ENCODE measurements at places on chromosomes 3 and 15.

DNA sequence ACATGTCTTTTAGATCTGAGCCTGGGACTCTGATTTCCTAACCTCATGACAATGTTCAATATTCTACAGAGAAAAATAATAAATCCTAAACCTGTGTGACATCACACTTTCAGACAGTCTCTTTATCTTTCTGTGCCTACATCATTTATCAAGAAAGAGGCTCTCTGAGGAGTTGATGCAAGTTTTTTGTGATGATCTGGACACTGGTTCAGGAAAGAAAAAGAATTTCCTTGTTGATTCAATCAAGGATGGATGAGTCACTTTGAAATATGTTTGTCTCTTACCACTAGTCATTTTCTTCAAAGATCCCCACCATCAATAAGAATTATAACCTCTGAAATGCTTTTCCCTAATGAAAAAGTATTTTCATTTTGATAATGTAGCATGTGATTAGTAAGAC is 404.6 kb downstream of the WDR72 start:
- DNase-seq, result no peak

DNA sequence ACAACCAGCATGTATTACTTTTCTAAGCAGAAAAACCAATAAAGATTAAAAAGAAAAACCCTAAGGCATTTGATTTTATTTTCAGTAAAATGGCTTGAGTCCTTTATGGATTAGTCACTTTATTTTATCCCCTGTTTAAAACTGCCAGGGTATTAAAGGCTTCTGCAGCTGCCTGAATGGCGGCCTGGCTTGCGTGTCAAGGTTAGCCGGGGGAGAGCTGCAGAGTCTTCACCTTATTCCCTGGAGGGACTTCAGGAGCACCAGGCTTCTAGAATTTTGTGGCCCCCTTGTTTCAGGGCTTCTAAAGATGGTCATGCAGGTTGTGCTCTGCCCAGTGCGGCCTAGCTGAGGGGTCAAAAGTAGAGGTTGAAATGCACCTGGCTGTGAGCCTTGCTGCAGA is 58.0 kb upstream of the ICE2 start:
- no peak for DNase-seq

DNA sequence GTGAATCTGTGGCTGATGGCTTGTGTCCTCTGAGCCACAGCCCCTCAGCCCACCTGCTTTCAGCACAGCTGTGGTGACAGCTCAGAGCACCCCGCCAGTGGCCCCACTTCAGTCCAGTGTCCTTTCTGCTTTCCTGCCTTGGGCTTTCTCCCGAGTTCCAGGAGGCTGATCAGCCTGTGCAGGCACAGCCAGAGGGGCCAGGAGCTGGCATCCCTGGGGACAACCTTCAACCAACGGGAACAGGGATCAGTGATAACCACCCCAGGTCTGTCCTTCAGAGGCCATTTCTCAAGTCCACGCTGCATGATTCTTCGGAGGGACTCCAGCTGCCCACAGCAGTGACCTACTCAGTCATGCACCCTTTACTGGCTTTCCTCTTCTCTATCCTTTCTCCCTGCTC is 166.6 kb downstream of the RAB11A start:
- no peak for DNase-seq

DNA sequence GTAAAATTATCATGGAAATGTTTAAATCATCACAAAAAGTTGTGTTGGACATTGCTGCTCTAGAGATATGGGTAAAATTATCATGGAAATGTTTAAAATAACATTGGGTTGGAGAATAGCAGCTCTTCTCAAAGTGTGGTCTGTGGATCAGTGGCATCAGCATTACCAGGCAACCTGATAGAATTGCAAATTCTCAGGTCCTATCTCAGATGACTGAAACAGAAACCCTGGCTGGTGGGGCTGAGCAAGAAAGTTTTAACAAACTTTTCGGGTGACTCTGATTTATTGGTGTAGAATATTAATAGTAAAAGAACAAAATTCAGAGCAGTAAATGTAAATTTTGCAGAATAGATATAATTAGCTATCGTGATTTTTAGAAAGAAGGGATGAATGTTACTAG is 28.9 kb downstream of the NXPE3 start:
- no peak for DNase-seq

DNA sequence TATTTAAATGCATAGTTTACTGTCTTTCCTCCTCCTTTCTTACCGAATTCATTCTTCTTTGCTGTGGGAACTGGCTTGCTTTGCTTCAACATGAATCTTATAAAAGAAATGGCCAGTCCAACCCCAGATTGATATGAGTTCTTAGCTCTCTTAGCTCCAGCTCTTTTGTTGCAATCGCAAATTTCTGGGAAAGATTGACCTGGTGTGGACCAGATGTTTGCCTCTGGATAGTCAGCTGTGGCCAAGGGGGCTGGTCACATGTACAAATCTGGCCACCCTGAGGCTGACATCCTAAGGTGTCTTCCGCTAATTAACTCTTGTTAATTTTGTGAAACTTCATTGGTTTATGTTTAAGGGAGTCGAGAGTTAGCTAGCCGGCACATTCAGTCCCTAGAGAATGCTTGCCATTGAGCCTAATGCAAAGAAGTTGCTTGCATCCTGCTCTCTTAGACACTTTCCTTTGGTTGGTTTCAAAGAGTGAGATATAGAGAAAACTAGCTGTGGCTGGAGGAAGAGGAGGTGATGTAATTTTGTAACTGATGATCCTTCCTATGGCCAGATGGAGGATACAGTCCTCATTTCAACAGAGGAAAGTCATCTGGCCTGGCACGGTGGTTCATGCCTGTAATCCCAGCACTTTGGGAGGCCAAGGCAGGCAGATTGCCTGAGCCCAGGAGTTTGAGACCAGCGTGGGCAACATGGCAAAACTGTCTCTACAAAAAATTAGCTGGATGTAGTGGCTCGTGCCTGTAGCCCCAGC is 162.4 kb downstream of the ADAMTSL3 start:
- DNase-seq, result no peak

GRCh38 chr3:147423798-147424580 is 14.8 kb downstream of the ZIC1 start:
- peak; percentile 50 for DNase-seq

DNA sequence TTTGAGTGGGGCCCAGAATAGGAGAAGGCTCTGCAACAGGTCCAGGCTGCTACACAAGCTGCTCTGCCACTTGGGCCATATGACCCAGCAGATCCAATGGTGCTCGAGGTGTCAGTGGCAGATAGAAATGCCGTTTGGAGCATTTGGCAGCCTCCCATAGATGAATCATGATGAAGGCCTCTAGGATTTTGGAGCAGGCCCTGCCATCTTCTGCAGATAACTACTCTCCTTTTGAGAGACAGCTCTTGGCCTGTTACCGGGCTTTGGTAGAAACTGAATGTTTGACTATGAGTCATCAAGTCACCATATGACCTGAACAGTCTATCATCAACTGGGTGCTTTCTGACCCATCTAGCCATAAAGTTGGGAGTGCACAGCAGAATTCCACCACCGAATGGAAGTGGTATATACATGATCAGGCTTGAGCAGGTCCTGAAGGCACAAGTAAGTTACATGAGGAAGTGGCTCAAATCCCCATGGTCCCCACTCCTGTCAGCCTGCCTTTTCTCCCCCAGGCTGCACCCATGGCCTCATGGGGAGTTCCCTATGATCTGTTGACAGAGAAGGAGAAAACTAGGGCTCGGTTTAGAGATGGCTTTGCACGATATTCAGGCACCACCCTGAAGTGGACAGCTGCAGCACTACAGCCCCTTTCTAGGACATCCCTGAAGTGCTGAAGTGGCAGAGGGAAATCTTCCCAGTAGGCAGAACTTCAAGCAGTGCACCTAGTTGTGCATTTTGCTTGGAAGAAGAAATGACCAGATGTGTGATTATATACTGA is 971.4 kb downstream of the MCTP2 start:
- DNase-seq, result no peak

- no peak for DNase-seq
These were observed 787 bp downstream of the TRPM1 start for GRCh38 chr15:31100738-31101137.

DNA sequence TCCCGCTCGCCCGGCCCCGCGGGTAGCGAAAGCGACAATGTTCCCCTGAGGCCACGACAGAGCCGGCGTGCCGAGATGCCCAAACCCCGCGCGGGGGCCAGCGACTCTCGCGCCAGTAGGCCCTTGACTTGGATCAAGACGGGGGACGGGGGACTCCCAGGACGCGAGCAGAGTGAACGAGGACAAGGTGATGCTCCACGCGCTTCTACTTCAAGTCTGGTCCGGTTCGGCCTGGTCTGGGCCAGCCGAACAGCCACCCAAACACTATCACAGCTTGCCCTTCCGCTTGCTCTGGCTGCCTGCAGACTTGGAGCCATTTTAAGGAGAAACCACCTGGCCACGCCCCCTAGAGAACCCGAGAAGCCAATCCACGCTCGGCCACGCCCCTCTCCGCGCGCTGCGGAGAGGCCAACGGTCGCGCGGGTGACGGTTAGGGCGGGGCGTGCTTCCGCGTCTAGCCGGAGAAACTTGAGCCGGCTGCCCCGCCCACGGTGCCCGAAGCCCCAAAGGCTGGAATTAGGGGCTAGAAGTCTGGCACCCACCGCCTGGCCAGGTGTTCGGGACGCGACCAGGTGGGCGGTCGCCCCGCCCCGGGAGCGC is 608 bp upstream of the NDUFAF3 start:
- peak; percentile 99 for DNase-seq

DNA sequence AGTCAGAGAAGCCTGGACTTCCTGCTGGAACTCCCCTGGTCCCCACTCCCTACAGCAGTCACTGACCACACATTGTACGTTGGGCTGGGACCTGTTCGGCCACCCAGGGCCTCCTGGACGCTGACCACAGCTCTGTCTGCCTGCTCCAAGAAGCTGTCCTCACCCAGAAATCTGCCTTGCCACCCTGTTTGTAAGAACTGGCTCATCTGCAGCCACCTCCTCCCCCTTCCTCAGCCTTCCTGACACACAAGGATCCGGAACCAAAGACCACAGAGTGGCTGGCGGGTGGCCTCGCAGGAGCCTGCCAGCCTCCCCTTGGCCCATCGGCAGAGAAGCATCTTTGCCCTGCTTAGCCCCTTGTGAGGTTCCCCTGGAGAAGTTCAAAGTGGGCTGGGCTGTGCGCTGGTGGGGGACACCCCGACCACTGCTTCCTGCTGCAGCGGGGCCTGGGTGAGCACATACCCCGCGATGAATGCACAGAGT is 91.9 kb downstream of the PCSK6 start:
- DNase-seq, result no peak

GRCh38 chr3:42489116-42489936 is 13.1 kb upstream of the VIPR1 start:
- no peak for DNase-seq

DNA sequence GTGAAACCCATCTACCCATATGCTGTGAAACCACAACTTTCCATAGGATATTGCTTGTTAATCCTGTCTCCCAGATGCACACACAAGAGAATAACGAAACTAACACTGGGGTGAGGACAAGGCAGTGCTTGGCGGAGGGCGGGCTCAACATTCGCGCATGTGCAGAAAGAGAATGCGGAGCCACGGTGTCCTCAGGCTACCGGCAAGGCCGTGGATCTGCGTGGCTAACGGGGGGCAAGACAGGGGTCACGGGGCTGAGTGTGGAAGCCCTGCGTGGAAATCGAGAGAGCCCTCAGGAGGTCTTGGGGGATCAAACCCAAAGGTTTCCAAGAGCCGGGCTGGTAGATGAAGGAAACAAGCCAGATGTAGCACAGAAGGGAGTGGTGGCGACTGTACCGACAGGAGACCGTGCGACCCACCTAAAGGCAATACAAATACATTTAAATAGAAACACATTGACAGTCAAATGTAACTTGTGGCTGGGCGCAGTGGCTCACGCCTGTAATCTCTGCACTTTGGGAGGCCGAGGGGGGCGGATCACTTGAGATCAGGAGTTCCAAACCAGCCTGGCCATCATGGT is 48.5 kb upstream of the TRA2B start:
- no peak for DNase-seq

- no peak for DNase-seq
These were observed 30.4 kb downstream of the VGLL3 start for GRCh38 chr3:86960550-86960949.

DNA sequence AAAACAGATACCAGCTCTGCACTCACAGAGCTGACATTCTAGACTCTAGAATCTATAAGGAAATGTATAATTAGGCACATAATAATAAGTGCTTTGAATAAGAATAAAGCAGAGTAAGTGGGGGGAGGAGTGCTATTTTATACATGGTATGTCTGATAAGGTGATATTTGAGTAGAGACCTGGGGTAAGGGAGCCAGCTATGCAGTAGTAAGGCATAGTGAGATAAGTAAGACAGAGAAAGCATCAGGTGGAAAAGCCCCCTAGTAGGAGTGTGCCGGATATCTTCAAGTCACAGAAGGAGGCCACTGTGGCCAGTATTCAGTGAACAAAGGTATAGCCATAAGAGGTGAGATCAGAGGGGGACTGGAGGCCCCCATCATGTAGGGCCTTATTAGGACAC is 3.0 kb downstream of the SS18L2 start:
- no peak for DNase-seq

- DNase-seq, result peak; percentile 88
These were observed 86.2 kb upstream of the PIAS1 start for GRCh38 chr15:67967871-67968431.

DNA sequence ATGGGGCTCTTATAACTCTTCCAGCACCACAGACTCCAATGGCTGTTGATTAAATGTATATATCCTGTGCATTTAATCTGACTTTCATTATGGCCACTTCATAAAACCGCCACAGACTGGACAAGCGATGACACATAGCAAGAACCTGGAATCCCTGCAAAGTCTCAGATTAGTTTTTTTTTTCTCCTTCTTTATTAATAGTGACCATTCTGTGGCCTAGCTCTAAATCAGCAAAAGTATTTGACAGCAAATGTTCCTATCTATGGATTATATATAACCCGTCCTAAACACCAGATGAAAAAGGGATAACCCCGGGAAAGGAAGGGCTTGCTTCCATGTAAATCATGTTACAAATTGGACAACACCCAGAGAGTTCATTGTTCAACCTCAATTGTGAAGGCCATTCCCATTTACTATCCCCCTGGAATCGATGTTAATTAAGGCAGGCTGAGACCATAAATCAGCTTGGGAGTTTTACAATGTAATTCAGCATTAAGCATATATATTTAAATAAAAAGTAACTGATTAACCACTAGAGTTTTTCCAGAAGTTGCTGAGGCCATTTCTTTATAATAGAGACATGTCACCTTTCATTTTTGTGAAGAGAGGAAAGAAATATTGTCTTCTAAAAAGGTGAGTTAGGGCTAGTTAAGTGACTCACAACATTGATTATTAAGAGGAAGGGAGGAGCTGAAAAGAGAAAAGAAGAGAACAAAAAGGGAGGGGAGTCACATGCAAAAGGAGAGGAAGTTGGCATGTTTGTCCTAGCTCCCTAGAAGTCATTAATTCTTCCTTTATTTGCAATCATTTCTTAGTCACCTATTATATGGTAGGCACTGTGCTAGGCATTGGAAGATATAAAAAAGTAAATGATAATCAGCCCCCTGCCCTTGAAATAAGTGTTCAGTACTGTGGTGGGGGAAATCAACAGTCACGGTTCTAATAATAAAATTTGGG is 26.2 kb downstream of the ALDH1A2 start:
- no peak for DNase-seq

GRCh38 chr3:117628823-117629291 is 919.3 kb downstream of the TUSC7 start:
- DNase-seq, result peak; percentile 85

- no peak for DNase-seq
These were observed 78.9 kb upstream of the GSK3B start for GRCh38 chr3:120173056-120173675.

All from astrocyte of the hippocampus (primary cell).